Mesenteric fat pad (tissue), 1 donor: ENCODE measurements at places on chromosomes 3 and 15. TPM values are rescaled to one million over a fixed set of nuclear protein-coding genes. Genes with fewer than 3 reads are reported as not detected.

- no peak for DNase-seq
Measured at GRCh38 chr3:146065573-146066006, 95.4 kb downstream of the PLOD2 start.

DNA sequence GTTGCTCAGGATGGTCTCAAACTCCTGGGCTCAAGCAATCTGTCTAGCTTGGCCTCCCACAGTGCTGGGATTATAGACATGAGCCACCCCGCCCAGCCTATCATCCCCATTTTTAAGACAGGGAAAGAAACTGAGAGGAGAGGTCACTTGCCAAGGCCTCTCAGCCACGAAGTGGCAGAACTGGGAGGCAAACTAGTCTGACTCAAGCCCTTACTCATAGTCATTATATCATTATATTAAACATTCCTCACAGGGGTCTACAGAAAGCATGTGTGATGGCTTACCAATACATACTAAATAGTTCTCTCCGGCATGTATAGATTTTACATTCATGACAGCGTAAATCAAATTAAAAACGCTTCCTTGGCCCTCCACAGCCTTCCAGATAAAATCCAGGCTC lies 62.0 kb upstream of the ZBTB38 start:
- DNase-seq: no peak

DNA sequence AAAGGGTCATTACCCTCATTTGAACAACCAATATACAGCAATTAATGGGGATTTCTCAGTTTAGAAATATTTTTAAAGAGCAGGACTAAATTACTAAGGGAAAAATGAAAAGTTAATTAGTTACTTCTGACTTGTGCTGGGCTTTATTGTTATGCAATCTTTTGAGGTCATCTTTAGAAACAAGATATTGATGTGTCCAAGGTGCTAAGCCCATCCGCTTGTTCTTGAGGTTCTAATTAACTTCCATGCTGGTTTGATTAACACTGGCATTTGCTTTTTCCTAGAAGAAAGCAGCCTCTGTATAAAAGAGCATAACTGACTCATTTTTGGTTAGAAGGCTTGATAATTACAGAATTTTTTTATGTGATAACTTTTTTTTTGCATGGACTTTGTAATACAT lies 256.5 kb upstream of the AGTR1 start:
- no peak for DNase-seq

DNA sequence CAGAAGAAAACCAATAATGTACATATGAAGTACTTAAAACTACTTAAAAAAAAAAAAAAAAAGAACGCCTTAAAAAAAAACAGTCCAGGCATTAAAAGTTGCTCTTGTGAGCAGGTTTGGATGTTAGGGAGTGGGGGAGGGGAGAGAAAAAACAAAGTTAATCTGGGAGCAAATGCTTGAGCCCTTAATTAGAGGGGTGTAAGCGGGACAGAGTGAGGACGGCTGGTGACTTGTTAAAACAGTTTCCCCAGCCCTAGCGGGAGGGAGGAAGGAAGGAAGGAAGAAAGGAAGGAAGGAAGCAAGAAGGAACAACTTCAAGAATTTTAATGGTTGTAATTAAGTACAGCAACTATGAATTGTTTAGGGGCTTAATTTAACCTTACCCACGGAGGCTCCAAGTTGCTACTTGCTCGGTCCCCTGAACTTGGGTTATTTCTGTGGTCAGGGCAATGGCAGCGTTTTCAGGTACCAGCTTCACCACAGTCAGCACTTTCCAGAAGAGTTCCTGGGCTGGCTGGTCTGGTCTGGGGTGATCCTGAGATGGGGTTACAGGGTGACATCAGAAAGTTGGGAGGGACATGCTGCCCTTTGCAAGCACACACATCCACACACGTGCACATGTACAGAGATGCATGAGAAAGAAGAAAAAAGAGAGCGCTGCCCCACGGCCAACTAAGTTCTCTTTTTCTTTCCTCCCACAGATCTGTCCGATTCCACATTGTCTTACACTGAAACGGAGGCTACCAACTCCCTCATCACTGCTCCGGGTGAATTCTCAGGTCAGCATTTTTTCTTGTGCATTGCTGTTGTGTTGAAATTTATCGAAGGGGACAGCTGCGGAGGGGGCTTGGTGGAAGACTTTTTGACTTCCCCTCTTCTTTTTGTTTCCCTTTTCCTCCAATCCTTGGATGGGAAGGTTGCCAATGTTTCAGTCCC lies 14.0 kb downstream of the SMAD6 start:
- no peak for DNase-seq

- no peak for DNase-seq
Measured at GRCh38 chr3:144894576-144894975, 923.0 kb downstream of the DIPK2A start.

DNA sequence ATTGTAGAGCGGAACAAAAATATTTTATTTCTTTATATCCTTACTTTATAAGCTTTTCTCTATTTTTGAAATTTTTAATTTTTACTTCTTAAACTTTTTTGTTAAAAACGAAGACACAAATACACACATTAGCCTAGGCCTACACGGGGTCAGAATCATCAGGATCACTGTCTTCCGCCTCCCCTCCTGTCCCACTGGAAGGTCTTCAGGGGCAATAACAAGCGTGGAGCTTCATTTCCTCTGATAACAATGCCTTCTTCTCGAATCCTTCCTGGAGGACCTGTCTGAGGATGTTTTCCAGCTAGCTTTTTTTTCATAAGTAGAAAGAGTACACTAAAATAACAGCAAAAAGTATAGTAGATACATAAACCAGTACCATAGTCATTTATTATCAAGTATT lies 77.7 kb upstream of the DGKG start:
- no peak for DNase-seq

- no peak for DNase-seq
Measured at GRCh38 chr15:80100247-80100646, 40.8 kb downstream of the ZFAND6 start.

LPP gene
- total RNA-seq: 210 TPM

FEZF2 gene
- total RNA-seq: not detected

GJD2 gene
- not detected for total RNA-seq

CPA3 gene
- total RNA-seq: 5.5 TPM

TRPM1 gene
- total RNA-seq: 0.93 TPM
